ENCODE measurements at places on chromosomes 13 and 19. TPM values are rescaled to one million over a fixed set of nuclear protein-coding genes. Genes with fewer than 3 reads are reported as not detected.
A peak's percentile ranks its signal among the peaks of the same experiment; 100 is the strongest.

CEACAM7 gene
- total RNA-seq: not detected

CNN2 gene
- total RNA-seq: 245 TPM

GRCh38 chr19:15393963-15394362 lies 14.4 kb upstream of the AKAP8 start:
- no peak for DNase-seq

GRCh38 chr13:76472916-76473315 lies 413.3 kb downstream of the KCTD12 start:
- no peak for DNase-seq

PRRG2 gene
- 1.9 TPM for total RNA-seq

DNA sequence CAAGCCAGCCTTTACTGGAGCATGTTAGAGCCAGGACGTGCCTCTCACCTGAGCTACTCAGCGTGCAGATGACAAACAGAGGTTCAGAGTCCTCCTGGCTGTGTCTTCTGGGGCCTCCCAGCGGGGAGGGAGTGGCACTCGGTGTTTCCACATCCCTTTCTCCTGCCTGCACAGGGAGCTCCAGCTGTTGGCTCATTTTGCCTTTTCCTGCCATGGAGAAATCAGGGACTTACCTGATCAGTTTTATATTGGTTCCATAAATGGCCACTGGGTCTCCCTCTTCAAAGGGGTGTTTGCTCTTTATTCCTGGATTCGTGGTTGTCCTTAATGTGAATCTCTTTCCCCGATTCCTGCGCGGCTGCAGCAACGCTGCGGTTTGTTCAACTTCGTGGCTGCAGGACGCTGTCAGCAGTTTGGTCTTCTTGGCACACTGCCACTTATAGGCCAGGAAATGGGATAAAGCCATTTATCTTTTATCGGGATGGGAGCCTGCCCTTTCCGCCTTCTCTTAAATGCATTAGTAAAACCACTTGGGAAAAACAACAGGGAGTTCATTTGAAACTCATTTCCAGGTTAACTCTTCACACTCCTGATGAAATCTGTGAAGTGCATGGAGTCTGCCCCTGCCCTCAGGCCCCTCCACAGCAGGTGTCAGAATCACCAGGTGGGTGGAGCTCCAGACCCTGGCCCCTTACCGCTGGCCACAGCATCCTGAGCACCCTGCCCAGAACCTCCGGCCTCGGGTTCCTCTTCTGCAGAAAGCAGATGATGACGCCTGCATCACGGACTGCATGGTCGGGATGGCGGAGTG lies 39.8 kb upstream of the MCF2L start:
- DNase-seq: peak; percentile 44

DNA sequence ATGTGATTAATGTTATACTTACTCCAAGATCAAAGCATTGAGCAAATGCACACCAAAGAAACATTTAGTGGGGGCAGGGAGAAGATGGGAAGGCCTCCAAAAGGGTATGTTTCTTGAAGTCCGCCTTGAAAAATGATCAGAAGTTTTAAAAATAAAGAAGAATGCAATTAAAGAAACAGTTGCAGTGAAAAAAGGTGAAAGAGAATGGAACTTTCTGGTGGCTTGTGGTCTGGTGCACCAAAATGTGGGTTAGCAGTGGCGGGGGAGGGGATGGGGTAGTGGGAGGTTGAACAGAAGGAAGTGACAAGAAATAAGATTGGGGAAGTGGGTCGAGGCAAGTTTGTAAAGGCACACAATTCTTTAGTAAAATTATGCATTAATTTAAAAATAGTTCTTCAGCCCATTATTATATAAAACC lies 2.5 kb downstream of the LCP1 start:
- no peak for DNase-seq

DNA sequence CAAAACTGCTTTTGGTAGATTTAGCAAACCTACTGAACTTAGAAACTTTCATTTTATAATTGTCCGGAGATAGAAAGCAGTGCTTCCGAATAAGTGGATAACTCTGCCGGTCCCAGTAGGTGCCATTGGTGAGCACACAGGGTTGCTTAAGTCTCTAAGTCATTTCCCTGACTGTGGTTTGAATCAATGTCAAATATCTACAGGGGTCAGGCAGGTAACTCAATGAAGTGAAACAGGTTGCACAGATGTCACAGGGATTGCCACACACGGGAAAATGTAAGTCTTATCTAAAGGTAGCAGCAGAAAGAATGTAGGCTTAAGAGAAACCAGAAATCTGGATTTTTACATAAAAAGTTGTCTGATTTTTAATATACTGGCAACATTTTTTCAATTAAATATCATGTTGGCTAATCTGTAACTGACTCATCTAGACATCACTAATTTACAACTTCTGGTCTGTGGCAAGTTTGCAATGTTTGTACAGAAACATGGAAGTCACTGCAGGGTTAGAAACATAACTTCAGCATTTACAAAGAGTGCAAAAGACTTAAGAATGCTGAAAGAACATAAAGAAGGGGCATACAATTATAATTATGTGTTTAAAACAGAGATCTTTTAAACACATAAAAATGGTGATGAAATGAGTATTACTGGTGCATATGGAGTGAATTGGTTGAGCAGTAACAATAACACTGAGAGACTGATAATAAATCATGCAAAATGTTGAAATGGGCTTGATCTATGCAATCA lies 14.3 kb upstream of the LRRC63 start:
- DNase-seq: no peak

DACT3 gene
- 12.0 TPM for total RNA-seq

- DNase-seq: no peak
Measured at GRCh38 chr13:31204592-31204991, 4.8 kb downstream of the B3GLCT start.

GRCh38 chr13:22961835-22962537 lies 218.8 kb upstream of the SGCG start:
- DNase-seq: no peak

SHISA2 gene
- not detected for total RNA-seq

NLRP8 gene
- total RNA-seq: not detected

SLC7A10 gene
- not detected for total RNA-seq

DNA sequence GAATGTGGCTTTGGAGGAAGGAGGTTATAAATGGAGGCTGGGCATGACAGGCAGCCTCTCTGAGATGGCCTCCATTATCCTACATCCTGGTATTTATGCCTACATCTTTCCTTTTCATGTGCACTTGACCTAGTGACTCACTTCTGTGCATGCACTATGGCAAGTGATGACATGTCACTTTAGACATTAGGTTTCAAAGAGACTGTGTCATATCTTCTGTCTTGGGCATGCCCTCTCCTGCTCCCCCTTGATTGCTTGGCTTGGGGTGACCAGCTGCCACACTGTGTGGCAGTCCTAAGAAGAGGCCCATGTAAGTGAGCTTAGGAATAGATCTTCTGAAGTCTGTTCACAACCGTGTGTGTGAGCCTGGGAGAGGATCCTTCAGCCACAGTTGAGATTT lies 472.8 kb downstream of the FGF9 start:
- DNase-seq: no peak

GRCh38 chr19:18794692-18795091 lies 3.6 kb upstream of the COMP start:
- no peak for DNase-seq

KLHL1 gene
- not detected for total RNA-seq

ZNF547 gene
- total RNA-seq: 1.7 TPM

TLE5 gene
- 378 TPM for total RNA-seq

- DNase-seq: no peak
Measured at GRCh38 chr13:113013878-113014751, 45.1 kb downstream of the MCF2L start.

DNA sequence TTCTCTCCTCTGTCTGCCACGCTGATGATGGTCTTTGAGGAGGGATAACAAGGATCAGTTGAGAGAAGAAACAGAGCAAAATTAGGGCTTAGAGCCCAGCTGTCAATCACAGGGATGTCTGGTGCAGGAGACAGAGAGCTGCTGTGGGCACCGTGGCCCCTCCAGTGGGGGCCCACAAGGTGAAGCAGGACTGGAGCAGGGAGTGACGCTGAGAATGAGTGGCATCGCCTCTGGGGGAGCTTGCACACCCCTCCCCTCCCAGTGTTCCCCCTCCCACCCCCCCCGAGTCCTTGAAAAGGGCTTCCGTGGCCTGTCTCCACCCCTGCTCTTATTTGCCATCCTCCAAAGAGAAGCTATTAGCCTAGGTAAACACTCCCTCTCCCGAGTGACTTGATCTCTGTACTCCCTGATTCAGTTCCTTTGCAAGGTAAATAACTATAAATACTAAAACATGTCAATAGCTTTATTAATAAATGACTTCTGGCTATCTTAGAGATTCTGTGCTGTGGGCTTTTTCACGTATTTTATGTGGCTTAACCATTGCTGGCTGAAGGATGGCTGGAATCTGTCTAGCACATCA lies 440.0 kb downstream of the ZNF536 start:
- DNase-seq: no peak

Measured in G401 (cell line).